ENCODE measurements at places on chromosomes 5 and 9.

DNA sequence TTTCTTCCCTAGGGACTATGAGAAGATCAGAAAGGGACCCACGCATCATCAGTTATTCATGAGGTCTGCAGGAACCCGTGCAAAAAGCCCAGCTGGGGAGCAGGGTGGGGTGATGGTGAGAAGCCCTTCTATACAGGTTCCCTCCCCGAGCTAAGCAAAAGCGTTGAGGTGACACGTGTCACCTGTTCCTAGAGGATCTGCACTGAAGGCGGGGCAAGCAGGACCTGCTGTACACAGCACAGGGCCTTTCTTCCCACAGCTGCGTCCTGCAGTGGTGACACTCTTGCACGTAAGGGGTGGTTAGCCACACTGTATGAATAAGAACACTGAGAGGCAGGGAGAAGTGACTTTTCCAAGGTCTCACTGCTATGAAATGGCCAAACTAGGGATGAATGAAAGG is 37.2 kb upstream of the SH3PXD2B start:
- DNase-seq: no peak

DNA sequence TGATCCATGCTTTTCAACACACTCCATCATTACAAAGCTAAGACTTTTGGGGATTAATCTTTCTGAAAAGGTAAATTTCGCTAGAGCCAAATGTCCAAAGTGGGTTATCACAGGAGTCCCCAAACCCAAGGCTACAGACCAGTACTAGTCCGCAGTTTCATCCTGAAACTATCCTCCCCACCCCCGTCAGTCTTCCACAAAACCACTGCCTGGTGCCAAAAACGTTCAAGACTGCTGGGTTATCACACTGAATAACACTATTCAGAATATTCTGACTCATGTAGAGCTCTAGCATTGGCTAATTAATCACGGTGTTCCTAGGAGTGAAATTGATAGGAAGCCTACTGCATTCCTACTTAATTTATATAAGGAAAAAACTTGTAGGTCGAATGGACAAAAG is 24.7 kb downstream of the ERP44 start:
- no peak for DNase-seq

DNA sequence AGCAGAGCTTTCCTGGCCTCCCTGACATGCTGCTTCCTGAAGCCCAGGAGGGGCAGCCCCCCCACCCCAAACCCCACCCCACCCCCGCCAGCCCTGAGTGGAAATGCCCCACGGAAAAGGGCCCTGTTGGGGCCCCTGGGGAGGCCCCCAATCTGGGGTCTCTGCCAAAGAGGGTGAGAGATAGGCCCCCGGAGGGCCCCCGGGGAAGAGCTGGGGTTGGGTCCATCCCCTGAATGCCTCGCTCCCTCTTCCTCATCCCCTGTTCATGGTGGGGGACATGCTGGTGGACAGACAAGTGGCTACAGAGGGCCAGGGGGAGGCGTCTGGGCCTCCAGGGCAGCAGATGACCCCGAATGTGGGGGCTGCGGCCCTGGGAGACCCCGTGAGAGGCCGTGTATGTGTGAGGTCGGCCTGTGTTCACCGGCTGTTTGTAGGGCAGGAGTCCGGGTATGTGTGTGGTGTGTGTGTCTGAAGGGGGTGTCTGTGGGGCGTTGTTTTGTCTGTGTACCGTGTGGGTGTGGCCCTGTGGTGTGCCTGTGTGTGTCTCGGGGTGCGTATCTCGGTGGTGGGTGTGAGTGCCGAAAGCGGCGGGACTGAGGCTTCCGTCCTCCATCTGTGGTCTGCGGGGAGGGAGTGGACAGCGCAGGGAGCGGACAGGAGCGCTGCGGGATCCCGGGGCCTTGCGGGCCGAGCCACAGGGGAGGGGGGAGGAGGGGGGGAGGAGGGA is 11.3 kb downstream of the C9orf50 start:
- peak; percentile 41 for DNase-seq

- DNase-seq: no peak
These were observed 2.8 kb downstream of the SLC6A3 start for GRCh38 chr5:1442222-1443145.

- no peak for DNase-seq
These were observed 67.7 kb upstream of the UBTD2 start for GRCh38 chr5:172351240-172351778.

GRCh38 chr5:54757541-54757940 is 227.9 kb downstream of the ESM1 start:
- DNase-seq: no peak

GRCh38 chr5:2433086-2433485 is 318.4 kb downstream of the IRX2 start:
- DNase-seq: no peak

- no peak for DNase-seq
These were observed 9.8 kb downstream of the RNF183 start for GRCh38 chr9:113293285-113293878.

DNA sequence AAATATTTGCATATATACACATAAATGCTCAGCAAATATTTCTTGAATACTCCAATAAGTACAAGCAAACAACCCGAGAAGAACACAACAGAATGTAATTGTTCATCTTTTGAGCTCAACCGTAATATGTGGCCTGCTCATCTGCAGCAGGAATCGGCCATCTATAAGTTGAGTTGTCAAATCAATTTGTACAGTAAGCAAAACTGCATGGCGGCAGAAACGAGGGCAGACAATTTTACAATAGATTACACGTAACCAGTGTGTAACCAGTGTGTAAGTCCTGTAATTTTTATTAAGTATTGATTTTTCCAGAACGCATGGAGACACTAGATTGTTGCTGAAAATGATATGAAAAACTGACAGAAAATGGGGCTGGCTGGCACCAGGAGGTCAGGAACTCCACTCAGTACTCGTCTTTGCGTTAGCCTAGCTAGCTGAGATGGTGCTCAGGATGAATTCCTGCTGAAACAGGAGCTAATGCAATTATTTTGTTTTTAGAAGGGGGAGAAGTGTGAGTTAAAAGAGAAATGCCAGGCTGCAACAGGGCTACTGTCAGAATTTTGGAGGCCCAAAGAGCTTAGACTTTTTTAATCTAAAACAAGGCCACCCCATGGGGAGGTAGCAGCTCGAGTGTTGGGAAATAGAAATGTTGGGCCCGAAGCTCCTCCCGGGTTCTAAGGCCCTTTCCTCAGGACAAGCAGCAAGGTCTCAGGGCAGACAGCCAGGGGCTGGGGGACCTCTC is 682 bp downstream of the DHX29 start:
- no peak for DNase-seq

GRCh38 chr5:80784451-80784850 is 129.7 kb upstream of the DHFR start:
- no peak for DNase-seq

GRCh38 chr9:117374076-117374725 is 40.7 kb downstream of the ASTN2 start:
- no peak for DNase-seq

- no peak for DNase-seq
These were observed 1.1 kb upstream of the BRD3 start for GRCh38 chr9:134068744-134069479.

- no peak for DNase-seq
These were observed 45.3 kb downstream of the ARHGAP26 start for GRCh38 chr5:142815469-142815868.

DNA sequence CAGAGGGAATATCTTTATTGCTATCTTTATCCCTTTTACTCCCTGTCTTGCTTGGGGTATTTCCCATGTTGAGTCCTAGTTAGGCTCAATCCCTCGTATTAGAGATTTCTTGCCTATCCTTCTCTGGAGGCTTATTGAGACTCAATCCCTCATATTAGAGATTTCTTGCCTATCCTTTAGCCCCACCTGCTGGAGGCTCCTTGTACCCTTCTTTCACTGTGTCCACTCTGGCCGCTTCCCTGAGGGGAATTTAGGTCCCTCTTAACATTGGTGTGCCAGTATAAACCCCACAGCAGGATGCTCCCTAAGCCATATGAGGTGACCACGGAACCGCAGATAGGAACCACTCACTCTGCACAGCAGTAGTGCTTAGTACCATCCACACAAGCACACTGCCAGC is 110.7 kb upstream of the MAMDC2 start:
- DNase-seq: no peak

DNA sequence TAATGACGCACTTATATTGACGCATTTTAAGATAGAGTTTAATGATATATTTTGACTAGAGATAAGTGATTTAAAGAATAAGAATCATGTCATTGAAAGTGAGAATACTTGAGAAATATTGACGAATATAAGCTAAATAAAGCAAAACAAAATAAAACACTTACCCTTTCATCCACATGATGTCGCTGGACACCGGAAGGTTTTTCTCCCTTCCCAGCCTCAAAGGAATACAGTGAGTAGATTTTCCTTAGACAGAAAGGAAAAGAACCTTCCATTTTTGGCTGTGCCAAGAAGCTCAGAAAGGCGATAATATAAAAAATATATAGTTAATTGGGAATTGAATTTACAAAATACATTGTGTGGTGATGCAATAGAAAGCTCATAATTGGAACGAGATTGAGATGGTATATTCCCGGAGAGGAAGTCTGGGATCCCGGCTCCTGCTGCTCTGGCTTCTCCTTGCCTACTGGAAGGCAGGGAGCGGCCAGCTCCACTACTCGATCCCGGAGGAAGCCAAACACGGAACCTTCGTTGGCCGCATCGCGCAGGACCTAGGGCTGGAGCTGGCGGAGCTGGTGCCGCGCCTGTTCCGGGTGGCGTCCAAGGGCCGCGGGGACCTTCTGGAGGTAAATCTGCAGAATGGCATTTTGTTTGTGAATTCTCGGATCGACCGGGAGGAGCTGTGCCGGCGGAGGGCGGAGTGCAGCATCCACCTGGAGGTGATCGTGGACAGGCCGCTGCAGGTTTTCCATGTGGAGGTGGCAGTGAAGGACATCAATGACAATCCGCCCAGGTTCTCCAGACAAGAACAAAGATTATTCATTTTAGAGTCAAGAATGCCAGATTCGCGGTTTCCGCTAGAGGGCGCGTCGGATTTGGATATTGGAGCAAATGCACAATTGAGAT is at the start of gene PCDHA5:
TSS of gene PCDHA5 (plus strand) at position 239 of the 906 bp plus-strand sequence.
- DNase-seq: no peak

DNA sequence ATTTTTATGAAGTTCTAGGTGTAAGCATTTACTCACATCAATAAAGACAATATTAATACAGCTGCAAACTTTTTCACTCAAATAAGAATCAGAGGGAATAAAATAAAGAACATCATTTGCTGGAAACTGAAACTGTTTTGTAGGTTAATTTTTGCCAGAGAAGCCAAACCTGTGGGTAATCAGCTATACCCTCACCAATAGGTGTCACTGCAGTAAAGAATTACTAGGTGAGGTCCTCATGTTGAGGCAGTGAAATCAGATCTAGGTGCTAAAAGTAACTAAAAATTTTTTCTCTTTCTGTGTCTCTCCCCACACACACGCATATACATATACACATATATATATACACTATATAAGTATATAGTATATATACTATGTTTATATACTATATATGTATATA is 1016.3 kb upstream of the SEMA6A start:
- DNase-seq: no peak

DNA sequence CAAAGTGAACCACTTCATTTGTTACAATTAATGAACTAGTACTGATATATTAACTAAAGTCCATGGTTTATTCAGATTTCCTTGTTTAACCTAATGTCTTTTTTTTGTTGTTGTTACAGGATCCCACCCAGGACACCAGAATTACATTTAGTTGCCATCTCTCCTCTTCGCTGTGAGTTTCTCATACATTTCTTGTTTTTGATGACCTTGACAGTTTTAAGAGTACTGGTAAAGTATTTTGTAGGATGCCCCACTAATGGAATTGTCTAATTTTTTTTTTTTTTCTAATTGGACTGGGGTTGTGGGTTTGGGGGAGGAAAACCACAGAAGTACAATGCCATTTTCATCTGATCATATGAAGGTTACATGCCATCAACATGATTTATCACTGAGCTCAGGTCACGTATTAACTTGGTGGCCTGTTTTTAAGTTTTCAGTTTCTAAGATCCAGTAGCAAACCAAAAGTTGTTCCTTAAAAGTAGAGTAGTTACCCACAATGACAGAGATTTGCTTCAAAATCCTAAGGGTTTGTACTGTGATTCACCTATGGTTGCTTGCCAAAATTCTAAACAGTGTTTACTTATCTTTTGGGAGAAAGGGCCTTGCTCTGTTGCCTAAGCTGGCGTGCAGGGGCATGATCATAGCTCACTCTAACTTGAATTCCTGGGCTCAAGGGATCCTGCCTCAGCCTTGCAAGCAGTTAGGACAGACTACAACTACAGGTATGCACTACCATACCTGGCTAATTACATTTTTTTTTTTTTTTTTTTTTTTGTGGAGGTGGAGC is 4.5 kb upstream of the OTULIN start:
- DNase-seq: no peak

DNA sequence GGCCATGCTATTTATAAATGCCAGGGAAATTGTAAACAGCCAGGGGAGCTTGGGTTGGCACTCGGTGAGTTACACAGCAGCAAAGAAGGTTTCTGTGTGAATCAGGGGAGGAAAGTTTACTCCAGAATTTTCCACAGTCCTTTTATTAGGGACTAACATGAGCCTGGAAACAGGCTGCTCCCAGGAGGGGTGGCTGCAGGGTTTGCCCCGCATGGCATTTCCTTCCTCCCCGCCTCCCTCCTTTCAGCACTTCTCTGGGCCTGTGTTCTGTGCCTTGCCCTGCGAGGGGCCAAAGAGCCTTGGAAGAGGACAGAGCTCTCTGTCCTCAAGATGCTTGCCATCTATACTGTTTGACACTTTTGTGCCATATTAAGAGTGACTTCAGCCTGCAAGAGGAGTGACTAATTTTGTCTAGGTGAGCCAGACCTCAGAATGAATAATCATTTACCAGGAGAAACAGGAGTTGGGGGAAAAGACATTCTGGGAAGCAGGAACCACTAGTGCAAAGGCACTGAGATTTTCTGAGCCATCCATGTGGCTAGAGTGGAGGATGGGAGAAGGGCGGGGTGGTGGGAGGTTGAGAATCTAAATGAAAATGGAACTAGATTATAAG is 1.8 kb downstream of the GSN start:
- DNase-seq: no peak

DNA sequence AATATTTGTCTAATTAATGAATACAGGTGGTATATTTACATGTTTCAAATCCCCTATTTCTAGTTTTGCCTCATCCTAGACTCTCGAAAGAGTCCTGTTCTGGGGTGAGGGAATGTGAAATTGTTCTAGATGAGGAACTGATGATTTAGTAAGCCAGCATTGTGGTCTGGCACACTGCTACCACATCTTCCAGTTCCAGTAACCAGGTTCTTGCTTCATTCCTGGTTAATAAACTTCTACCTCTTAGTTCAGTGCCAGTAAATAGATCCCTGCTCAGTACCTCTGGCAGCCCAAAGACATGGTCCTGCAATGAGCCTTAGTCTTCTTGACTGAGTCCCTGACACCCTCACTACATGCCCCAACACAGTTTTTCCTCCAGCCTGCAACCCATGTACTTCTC is 207.7 kb downstream of the SREK1 start:
- no peak for DNase-seq

- DNase-seq: no peak
These were observed 2.9 kb upstream of the VDAC1 start for GRCh38 chr5:134007581-134008265.

Measured in stimulated activated naive CD8-positive, alpha-beta T cell treated with anti-CD3 and anti-CD28 coated beads, Interleukin-15, amount 100 ng/mL, for 72 hours (primary cell).